ENCODE measurements at places on chromosomes 4 and X. TPM values are rescaled to one million over a fixed set of nuclear protein-coding genes. Genes with fewer than 3 reads are reported as not detected.
A peak's percentile ranks its signal among the peaks of the same experiment; 100 is the strongest.

H2BW2 gene
- total RNA-seq, result not detected

SERTM2 gene
- total RNA-seq, result 0.49 TPM

AIFM1 gene
- 14.1 TPM for total RNA-seq

DNA sequence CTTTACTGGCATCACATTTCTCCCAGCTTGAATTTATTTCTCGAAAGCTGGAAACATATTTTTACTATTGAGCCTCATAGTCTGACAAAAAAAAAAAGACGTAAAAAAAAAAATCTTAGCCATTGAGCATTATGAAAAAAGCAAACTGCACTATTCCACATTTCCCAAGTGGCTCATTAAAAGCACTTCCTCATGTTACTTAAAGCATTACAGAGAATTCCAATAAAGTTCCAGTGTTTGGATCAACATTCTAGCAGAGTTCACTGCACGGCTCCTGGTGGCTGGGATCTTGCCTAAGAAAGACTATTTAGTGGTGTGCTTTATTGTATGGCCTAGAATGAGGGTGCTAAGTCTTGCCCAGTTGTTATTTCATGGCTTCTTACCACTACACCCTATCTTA is 476.2 kb downstream of the PPARGC1A start:
- DNase-seq, result peak; percentile 93

DNA sequence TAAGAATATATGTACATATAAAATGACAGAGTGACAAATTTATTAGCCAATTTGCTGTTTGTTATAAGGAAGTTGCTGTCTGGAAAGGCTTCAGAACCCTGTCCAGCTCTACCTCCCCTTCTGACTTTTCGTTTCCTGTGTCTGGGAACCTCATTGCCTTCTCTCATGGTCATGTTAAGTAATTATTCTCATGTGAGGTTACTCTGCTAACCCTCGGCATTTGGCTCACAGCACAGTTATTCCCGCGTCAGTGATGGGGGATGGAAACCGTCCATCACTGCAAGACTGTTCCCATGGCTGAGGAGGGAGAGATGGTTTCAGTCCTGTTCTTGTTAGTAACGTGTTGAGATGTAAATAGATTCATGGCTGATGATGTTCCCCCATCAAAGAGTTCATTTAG is 11.9 kb downstream of the EDNRA start:
- DNase-seq, result peak; percentile 91
